LNCaP clone FGC (cell line): ENCODE measurements at places on chromosomes 16 and 17.

GRCh38 chr17:1047177-1047878 lies 50.4 kb downstream of the TIMM22 start:
- DNase-seq = no peak

DNA sequence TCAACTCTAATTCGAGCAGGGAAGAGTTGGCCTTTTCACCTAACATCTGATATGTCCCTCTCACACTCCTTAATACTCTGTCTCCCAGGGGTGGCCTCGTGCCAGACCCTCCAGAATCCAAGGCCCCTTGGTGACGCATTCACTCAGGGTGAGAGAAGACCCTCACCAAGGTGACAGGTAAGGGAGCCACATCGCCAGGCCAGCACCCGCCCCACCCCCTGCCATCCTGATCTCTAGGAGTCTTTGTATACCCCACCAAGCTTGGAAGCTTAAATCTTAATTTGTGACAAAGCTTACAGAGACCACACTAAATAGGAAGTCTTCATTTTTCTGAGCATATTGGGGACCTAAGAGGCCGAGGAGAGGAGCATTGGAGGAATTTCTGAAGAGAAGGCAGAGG lies 286.1 kb downstream of the IRF8 start:
- DNase-seq = no peak

DNA sequence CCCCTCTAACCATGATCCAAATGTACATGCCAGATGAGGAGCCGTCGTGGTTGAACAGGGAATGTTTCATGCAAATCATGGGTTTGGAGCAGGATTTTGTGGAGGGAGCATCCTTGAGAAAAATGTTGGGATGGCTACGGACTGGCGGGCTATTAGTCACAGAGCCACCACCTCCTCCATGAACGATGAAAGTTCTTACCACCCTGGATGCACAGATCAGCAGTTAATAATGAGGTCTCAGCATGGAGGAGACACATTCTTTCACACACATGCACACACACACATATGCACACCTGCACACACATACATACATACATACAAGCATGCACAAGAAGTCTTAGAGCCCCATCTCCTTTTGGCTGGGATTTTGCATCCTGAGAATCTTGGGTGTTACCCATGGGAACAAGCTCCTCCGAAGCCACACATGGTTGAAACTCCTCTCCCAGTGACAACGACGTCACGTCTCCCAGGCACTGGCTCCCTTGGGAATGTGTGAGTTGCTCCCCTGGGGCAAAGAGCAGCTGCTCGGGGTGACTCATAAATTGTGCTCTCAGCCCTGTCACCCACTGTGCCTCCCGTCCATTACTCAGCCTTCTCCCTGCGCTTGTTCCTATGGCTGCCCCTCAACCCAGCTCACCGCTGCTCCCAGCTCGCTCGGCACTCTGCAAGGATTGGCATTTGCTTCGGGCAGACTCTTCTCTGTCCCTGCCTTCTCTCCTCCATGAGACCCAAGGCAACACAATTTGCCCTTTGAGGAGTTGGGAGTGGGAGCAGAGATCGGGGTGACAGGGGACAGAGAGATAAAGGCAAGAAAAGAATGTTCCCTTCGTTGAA lies 344.6 kb downstream of the SOX9 start:
- no peak for DNase-seq

DNA sequence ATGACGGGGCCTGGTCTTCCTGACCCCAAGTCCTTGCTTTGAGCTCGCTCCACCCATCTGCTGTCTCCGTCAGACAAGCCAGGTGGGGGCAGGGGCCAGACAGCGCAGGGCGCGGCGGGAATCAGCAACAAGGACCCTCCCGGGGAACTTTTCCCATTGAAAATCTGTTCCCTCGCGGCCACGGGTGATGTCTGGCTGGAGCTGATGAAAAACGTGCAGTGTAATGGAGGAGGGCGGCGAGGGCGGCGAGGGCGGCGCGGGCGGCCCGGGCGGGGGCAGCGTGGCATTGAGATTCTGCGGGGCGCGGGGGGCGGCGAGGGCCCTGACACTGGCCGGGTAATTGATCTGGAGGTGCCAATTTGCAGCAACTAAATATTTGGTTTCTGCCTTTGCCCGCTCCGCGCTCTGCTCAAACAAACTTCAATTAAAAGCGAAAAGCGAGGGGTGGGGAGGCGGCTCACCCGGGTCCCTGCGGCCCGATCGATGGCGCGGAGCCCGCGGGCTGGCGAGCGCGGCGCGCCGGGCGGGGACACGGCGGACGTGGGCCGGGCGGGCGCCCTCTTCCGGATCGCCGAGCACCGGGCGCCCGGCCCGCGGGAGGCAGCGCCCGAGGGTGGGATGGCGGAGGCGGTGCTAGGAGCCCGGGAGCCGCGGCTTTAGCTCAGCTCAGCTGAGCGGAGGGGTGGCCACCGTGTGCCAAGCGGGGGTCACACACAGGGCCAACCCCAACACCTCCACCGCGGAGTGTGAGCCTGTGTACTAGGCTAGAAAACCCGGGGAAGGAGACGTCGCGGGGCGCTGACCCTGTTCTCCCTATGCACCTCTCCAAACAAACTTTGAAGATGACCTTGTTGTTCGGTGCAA lies 32.4 kb downstream of the DCAKD start:
- no peak for DNase-seq

DNA sequence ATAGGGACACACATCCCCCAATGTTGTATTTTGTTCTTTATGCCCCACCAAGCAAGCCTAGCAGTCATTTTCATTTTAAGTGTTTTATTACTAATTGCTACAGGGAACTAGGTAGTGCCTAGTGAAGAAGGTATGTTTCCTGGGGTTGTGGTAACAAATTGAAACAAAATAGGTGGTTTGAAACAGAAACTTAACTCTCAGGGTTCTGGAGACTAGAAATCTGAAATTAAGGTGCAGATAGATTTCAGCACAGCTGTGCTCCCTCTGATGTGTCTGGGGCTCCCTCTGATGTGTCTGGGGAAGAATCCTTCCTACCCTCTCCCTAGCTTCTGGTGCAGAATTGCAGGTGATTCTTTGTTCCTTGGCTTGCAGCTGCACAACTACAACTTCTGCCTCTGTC lies 390.1 kb downstream of the ZFHX3 start:
- no peak for DNase-seq

GRCh38 chr17:45338023-45338781 lies 21.4 kb upstream of the MAP3K14 start:
- DNase-seq = no peak

DNA sequence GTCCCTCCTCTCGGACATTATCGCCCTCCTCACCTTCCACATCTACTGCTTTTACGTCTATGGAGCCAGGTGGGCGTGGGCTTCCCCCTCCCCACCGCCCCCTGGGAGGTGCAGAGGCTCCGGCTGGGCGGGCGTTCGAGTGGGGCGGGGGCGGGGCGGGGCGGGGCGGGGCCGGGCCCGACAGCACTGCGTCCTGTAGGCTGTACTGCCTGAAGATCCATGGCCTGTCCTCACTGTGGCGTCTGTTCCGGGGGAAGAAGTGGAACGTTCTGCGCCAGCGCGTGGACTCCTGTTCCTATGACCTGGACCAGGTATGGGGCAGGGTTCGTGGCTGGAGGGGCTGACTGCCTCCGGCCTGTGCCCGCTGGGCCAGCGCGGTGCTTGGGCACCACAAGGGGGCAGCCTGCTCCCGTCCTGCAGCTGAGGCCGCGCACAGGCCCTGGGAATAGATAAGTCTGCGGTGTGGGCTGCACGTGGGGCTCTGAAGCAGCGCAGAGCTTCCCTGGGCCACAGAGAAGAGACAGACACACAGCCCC lies 9.2 kb downstream of the PIGQ start:
- no peak for DNase-seq
